Effector memory CD4-positive, alpha-beta T cell (primary cell): ENCODE measurements at places on chromosomes 2 and 18.

DNA sequence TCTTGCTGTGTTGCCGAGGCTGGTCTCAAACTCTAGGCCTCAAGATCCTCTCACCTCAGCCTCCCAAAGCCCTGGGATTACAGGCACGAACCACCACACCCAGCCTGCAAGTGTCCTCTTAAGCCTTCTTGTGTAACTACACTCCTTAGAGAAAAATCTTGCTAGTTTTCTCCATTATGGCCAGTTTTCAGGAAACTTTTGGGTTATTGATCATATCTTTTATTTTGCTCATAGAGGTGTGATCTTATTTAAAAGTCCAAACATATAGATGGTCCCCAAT lies 2.4 kb downstream of the SOCS6 start:
- DNase-seq, result no peak

DNA sequence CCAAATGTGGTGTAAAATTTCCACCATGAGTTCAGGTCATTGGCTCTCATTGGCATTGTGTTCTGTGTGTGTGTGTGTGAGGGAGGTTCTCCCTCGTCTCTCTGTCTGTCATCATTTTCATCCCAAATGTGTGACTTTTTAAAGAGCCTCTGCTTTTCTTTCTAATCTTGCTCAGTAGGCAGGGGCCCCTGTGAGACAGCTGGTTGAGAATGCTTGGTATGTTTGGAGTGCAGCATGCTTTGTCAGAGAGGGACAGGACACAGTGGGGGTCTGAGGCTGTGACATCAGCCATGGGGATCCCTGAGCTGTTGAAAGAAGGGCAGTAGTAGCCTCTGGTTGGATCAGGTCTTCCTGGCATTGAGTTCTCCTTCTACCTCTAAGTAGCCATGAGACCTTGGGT lies 10.6 kb downstream of the PTPRM start:
- no peak for DNase-seq

DNA sequence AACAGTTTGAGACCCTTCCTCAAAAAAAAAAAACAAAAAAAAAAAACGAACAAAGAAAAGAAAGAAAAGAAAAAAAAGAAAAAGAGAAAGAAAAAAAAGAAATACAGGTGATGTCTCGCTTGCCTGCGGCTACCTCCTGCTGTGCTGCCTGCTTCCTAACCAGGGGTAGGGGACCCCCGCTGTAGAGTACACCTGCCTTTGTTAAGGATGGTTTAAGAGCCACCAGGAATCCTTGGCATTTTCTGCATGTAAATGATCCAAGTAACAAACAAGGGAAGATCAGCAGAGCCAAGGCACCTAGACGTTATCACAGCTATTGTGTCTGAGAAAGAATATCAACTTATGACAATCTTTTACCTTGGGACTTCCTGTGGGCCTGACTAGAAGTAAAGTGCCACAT lies 856.8 kb upstream of the GCFC2 start:
- DNase-seq, result no peak

DNA sequence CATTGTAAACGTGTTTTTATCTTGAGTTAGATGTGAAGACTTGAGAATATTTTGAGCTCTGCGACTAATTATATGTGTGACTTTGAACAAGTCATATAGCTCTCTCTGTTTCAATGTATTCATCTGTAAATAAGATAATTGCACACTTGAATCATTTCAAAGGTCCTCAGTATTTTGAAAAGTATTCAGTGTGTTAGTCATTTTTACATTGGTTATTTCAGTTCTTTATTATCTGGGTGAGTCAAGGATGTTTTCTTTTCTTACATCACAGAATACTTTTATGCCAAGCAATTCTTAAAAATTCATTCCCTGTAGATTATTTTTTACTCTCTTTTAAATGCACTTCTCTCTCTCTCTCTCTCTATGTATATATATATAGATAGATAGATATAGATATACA lies 1098.0 kb upstream of the ZEB2 start:
- DNase-seq, result no peak

GRCh38 chr2:182229297-182229696 lies 197.5 kb downstream of the PDE1A start:
- DNase-seq, result no peak

- DNase-seq, result no peak
Observed at GRCh38 chr18:12239431-12239830, 14.7 kb upstream of the CIDEA start.

- no peak for DNase-seq
Observed at GRCh38 chr2:190136259-190136658, 73.7 kb upstream of the MSTN start.
